ENCODE measurements at places on chromosomes 2 and 18.
A peak's percentile ranks its signal among the peaks of the same experiment; 100 is the strongest.

DNA sequence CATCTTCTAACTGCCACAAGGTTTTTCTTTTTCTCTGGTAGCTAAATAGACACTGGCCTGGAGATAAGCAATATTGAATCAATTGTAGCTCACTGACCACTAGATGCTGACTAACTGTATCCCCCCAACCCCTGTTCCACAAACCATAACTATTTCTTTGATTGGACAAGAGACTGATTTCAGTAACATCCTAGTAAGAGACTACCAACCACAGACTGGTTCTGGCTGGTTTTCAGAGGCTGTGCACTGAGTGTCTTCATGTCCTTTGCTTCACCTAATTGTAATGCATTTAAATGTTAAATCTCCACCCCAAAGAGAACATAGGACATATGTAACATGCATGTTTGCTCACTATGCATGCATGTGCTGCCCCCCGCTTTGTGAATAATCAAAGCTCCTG lies 3.2 kb upstream of the AAK1 start:
- no peak for DNase-seq

GRCh38 chr2:20425371-20425881 lies 21.4 kb upstream of the RHOB start:
- DNase-seq = no peak

DNA sequence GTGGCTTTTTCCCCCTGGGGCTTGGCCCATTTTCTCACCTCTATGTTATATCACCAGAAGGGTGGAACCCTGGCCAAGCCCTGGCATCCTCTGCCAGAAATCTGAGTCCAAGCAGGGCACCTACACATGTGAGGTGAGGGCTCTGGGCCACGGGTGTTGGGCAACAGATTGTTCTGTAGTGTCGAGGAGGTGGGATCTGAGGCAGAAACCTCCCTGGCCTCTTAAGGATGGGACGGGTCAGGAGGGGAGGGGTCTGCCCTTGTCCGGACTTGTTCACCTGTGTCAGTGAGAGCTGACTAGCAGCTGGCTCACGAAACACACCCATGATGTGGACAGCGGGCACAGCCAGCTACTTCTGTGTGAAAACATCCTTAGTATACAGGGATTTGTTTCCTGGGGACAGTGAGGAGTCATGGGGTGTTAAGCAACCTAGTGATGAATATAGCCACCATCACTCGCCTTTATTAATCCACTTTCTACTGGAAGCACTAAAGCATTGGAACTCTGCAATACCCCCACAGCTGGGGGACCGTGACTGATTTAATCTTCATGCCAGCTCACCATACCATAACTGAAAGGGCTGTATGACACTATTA lies 35.6 kb downstream of the EPAS1 start:
- no peak for DNase-seq

DNA sequence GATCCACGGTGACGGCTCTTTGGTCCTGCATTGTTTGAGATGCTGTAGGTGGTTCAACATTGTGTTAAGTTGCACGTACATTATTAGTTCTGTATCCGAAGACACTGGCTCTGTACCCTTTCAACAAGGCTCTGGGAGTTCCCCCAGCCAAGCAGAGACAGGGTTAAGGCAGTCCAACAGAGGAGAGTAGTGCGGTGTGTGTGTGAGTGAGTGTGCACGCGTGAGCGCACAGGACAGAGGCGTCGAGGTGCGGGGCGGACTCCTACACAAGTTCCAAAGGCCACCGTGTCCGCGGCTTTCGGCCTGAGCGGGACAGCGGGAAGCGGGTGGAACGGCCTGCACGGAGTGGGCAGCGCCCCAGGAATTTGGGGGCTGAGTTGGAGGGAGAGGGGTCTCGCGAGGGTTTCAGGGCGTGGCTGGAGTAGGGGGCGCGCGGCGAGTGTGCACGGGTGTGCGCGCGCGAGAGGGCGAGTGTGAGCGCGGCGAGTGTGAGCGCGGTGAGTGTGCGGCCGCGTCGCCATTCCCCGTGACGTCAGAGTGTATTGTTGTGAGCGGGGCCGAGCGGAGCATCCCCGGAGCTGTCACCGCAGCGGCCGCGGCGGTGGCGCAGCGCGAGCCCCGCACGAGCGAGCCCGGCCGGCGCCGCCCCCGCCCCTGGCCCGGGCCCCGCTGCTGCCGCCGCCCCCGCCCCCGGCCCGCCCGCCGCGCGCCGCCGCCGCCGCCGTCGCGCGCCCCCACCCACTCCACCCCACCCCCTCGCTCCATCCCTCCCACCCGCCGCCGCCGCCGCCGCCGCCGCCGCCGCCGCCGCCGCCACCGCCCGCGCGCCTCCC lies at the start of gene ASXL3:
Gene ASXL3 (plus strand): TSS at position 535 of the 833 bp plus-strand sequence. CDS start 413 bp downstream, outside the sequence.
- DNase-seq = peak; percentile 65

- DNase-seq = no peak
Observed at GRCh38 chr2:14903709-14904374, 271.3 kb downstream of the LRATD1 start.

GRCh38 chr2:238287737-238288649 lies at the start of gene PER2:
Gene PER2, minus strand, starts transcription at chr2:238288610. Its CDS starts 10,674 bp downstream, at chr2:238277936.
- DNase-seq = peak; percentile 57

DNA sequence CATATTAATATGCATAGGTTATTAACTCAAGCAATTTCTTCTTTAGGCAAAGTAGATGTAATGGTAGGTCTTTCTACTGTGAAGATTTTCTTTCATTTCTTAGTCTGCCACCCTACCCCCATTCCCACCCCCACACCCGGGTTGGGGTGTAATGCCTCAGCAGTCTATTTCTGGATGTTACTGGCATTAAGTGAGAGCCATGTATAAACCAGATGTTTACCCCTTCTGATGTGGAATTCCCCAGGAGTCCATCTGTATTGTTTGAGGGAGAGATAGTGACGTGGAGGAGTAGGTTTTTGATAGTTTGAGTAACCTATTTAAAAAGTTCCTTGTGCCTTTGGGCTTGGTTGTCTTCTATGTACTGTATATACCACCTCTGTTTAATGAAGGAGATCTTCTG lies 11.8 kb downstream of the TDRD15 start:
- DNase-seq = no peak

GRCh38 chr2:193315428-193316091 lies 1120.8 kb upstream of the TMEFF2 start:
- DNase-seq = no peak

DNA sequence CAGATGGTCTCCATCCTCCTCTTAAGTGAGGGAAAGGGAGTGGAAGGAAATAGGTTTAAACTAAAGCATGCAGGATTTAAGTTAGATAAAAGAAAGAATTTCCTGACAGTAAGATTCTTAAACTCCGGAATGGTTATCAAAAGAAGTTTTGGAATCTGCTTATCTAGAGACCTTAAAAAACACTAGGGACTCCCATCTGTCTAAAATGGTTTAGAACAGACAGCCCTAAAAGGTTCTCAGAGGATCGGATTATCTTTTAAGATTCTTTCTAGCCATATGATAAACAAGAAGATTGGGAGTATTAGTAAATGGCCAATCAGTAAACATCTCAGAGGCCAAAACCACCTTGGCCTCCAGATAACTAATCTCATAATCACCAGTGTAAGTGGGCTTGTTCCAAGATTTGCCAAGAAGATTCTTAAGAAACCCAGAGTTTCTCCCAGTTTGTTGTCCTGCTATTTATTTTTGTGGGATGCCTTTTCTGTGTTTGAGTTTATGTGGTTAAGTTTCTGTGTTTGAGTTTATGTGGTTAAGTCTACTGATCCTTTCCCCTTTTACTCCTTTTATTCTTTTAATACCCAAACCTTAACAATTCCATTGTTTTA lies 314.9 kb upstream of the NRP2 start:
- no peak for DNase-seq

DNA sequence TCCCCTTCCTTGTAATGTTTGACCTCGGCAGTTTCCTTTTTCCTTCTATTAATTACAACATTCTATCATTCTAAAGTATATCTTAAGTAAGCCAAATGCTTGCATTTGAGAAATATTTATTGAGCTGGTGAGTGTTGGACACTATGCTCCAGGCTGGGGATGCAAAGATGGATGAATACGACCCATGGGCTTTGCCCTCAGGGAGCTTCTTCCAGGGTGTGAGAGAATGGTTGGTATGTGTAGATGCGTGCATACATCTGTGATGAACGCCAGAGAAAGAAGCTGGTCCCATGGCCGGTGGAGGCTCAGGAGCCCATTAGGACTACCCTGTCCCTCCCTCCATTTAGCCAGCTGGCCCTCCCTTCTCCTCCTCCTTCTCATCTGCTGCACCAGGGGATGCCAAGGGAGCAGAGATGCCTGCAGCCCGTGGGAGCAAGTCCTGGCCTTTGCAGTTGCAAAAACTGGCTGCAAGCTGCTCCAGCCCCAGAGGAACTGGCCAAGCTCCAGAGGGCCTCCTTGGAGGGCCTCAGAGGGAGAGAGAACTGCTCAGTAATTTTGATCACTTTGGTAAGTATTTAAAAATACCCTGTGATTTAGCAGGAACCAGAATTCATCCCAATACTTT lies 65.7 kb upstream of the FOSL2 start:
- DNase-seq = no peak

GRCh38 chr2:128444816-128445522 lies 126.3 kb upstream of the HS6ST1 start:
- no peak for DNase-seq

DNA sequence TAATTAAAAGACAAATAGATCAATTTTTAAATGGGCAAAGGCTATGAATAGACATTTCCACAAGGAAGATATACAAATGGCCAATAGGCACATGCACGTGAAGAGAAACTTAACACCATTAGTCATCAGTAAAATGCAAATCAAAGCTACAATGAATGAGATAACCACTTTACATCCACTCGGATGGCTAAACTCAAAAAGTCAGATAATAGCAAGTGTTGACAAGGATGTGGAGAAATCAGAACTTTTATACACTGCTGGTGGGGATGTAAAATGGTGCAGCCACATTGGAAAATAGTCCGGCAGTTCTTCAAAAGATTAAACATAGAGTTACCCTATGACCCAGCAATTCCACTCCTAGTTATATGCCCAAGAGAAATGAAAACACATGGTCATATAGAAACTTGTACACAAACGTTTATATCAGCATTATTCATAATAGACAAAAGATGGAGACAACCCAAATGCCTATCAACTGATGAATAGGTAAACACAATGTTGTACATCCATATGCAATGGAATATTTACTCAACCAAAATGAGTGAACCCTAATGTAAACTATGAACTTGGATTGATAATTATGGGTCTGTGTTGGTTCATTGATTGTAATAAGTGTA lies 51.1 kb downstream of the SMAD7 start:
- no peak for DNase-seq

DNA sequence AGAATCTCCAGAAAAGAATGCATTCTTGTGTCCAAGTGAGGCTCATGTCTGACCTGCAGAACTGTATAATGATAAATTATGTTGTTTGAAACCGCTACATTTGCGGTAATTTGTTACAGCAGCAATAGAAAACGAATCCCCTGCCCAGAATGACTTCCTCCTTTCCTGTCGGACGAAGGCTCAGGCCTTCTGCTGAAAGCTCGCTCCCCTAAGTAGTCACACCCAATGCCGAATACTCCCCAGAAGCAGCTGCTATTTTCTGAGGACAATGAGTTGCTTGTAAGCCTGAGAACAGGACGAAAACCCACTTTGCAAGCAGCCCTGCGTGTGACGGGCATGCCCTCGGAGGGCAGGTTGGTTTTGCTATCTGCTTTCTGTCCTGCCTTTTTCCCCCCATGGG lies 27.7 kb upstream of the PTPN4 start:
- no peak for DNase-seq

GRCh38 chr2:150997702-150998440 lies 263.8 kb downstream of the RBM43 start:
- peak; percentile 90 for DNase-seq

DNA sequence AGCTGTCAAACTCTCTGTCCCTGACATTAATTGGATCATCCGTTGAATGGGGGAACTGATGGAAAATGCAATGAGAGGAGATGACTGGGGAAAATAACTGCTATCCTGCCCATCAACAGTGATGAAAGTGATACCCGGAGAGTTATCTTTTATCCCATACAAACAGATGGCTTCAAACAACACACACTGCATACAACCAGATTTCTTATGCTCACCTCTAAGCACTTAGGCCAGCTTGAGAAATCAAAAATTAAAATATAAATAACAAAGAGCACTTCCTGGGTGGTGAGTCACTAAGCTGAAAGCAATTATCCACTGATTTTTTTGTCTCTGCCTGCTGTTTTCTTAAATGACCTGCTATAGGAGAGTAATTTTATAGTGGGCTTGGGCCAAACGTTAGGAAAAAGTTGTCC lies 237.6 kb upstream of the RGPD4 start:
- DNase-seq = no peak

- DNase-seq = no peak
Observed at GRCh38 chr2:106130251-106130998, 63.7 kb downstream of the UXS1 start.

DNA sequence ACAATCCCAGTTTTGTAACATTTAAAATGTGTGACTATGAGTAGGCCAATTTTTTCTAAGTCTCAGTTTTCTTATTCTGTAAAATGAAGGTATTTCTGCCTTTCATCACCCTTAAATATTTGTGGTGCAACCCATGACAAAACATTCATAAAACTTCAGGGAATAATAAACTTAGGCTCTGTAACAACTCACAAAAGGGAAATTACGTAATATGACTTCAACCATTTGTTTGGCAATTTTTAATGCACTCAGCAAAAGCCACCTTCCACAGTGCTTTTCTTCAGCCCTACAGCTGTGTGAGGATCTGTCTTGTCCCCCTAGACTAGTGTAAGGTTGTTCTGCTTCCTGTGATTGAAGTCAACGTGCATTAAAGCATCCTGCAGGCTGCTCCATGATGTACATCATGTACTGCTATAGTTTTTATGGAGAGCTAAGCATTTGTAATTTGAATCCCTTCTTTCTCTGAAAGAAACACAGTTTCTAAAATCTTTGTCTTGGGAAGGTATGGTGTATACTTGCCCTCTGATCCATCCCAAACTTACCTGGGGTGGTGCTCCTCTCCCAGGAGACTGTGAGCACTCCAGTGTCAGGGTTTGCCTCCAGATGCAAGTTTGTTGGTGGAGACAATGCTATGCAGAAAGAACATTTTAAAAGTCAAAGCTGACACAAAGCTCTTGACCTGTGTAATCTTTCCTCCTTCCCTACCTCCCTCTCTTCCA lies 39.1 kb downstream of the FN1 start:
- no peak for DNase-seq
